ENCODE measurements at places on chromosomes 1 and 21.

- DNase-seq: no peak
These were observed 655.8 kb downstream of the BRINP3 start for GRCh38 chr1:189821833-189822232.

GRCh38 chr1:10170239-10170574 lies 40.2 kb upstream of the KIF1B start:
- no peak for DNase-seq

DNA sequence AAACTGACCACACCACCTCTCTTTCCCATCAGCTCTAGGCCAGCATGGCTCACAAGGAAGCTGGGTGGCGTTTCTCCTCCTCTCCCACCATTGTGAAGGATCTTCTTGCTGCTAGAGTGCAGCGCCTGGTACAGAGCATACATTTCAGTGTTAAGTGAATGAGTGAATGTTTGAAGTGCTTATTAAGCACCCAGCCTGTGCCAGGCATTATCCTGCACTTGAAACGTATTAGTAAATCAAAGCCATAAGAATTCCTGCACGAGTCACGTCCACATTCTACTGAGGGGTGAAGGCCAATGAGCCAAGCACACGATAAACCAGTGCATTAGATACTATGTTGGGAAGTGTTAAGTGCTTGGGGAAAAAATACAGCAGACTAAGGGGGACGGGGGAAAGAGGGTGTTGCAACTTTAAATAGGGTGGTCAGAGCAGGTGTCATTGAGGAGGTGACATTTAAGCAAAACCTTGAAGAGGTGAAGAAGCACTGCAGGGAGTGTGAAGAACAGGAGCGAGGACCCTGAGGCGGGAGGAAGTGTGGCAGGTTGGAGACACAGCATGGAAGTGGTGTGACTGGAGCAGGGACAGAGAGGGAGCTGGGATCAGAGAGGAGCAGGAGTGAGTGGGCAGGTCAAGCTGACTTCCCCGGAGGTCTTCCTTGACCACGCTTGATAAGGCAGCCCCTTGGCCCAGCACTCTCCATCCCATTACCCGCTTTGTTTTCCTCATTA lies 48.5 kb upstream of the LRRN2 start:
- DNase-seq: no peak

- no peak for DNase-seq
These were observed 15.5 kb downstream of the ZNF644 start for GRCh38 chr1:91006113-91006908.

- no peak for DNase-seq
These were observed 14.1 kb downstream of the TTC3 start for GRCh38 chr21:37087188-37087587.

GRCh38 chr1:25858494-25858893 lies 763 bp downstream of the AUNIP start:
- DNase-seq: no peak

DNA sequence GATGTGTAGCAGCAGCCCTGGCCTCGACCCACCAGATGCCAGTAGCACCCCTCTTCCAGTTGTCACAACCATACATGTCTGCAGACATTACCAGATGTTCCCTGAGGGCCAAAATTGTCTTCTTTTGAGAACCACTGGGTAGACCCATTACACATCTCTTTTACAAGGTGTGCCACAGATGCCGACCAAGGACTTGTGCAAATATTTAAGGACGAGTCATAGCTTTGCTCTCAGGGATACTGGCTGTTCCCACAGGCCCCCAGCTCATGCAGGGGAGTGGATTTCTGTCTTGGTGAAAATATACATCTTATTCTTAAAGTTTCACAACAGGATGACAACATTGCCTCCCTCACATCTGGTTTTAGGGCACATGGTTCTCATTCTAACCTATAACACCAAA lies 59.4 kb upstream of the ZBTB18 start:
- no peak for DNase-seq

DNA sequence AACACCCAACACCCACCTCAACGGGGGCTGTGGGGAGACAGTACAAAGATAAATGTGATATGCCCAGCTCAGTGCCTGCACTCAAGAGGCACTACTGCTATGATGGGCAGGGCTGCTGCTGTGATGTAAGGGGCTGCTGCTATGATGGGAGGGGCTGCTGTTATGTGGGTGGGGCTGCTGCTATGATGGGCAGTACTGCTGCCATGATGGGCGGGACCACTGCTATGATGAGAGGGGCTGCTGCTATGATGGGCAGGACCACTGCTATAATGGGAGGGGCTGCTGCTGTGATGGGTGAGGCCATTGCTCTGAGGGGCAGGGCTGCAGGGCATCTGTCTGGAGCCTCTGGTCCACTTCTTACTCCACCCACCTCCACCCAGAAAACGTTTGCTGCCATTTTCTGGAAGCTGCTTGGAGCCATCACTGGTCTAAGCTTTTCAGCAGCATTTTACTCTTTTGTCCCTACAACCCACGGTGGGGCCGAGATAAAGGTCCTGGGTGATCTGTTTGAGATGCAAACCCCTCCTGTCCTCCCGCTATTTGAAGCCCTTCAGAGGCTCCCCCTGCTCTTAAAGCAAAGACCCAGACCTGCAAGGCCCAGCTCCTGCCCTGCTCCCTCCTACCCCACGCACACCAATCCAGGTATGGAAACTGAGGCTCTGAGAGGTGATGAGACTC lies 656.9 kb downstream of the PTPRU start:
- DNase-seq: no peak

DNA sequence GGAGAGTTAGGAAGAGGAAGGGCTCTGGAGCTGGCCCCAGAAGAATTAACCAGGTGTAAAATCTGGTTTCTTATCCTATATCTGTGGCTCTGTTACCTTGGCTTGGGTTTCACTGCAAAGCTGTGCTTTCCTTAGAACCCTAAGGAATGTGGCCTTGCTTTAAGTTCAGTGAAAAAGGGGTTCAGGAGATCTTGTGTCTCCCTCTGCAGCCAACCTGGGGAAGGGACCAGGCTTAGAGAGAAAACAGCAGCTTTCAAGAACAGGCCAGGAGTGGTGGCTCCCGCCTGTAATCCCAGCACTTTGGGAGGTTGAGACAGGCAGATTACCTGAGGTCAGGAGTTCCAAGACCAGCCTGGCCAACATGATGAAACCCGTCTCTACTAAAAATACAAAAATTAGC lies 16.1 kb upstream of the MYCL start:
- DNase-seq: no peak

GRCh38 chr1:54070171-54070837 lies 16.9 kb downstream of the TCEANC2 start:
- no peak for DNase-seq

DNA sequence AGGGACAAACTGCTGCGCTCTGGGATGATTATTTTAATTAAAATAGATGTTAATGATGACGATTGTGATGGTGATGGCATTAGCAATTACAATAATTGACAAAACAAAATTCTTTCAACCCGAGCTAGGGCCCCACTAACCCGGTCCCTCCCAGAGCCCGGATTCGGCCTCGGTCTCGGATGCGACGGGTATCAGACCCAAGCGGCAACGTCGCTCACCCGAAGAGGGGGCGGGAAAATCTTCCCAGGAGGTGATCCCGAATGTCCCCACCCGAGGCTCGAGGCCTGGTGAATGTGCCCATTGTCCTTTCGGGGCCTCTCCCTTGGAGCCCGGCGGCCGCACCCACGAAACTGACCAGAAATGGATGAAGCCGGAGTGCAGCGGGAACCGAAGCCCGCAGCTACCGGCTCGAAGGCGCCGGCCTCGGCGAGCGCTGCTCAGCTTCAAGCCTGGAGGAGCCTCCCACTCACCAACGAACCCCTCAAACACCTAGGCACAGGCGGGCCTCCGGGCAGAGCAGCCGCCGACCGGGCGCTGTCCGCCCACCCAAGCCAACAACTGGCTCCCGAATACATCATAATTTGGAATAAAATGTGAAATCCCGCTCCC lies 1.2 kb downstream of the TAL1 start:
- no peak for DNase-seq
